Vagina (tissue), 2 donors: ENCODE measurements at places on chromosomes 4 and X.

- DNase-seq = no peak
Observed at GRCh38 chr4:125368671-125369081, 53.9 kb downstream of the FAT4 start.

GRCh38 chr4:185589067-185589836 lies 53.9 kb upstream of the PDLIM3 start:
- no peak for DNase-seq

DNA sequence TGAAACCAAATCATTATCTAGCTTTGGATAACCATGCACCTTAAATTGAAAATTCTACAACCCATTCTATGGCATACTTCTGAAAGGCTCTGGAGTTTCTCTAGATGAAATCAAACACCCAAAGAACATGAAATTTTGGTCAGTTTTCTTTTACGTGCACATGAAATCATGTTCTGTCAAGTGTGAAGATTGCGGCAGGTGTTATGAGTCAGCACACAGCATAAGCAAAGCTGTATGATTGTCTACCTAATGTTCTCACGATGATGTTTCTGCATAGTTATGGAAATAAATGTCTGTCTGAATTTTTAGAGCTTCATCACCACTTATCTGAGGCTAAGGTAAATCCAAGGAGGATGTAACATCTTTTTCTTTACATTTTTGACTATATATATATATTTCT lies 495.3 kb downstream of the IL1RAPL1 start:
- DNase-seq = no peak

- no peak for DNase-seq
Observed at GRCh38 chrX:39204353-39204752, 403.1 kb downstream of the MID1IP1 start.

GRCh38 chr4:11495818-11496217 lies 67.1 kb upstream of the HS3ST1 start:
- no peak for DNase-seq
